ENCODE measurements at places on chromosomes 16 and 17. TPM values are rescaled to one million over a fixed set of nuclear protein-coding genes. Genes with fewer than 3 reads are reported as not detected.

Gene PRCD
- total RNA-seq, result 14.3 TPM

Gene ADGRG3
- 1.4 TPM for total RNA-seq

Gene SULT1A1
- total RNA-seq, result 22.3 TPM

Gene KRTAP4-1
- total RNA-seq, result not detected

Gene HAP1
- total RNA-seq, result 0.38 TPM

Gene KCNAB3
- total RNA-seq, result 8.0 TPM

Gene USP32
- 89.4 TPM for total RNA-seq

Gene CES5A
- total RNA-seq, result not detected

Gene AIPL1
- 335 TPM for total RNA-seq

Gene TP53TG3B
- total RNA-seq, result not detected

Gene ZNF469
- total RNA-seq, result 11.7 TPM

Gene PTGES3L
- 4.0 TPM for total RNA-seq

Gene KRT40
- total RNA-seq, result 1.4 TPM

Gene CCL7
- total RNA-seq, result not detected

Gene CBX8
- 17.4 TPM for total RNA-seq

Gene HS3ST3A1
- 22.7 TPM for total RNA-seq

Gene CHRNE
- total RNA-seq, result 0.44 TPM

Gene MYL11
- total RNA-seq, result 194 TPM

Gene CRYBA1
- total RNA-seq, result 4,794 TPM
